ENCODE measurements at places on chromosomes 13 and 19.

GRCh38 chr19:6832412-6832811 lies 55.0 kb upstream of the ADGRE1 start:
- no peak for DNase-seq

DNA sequence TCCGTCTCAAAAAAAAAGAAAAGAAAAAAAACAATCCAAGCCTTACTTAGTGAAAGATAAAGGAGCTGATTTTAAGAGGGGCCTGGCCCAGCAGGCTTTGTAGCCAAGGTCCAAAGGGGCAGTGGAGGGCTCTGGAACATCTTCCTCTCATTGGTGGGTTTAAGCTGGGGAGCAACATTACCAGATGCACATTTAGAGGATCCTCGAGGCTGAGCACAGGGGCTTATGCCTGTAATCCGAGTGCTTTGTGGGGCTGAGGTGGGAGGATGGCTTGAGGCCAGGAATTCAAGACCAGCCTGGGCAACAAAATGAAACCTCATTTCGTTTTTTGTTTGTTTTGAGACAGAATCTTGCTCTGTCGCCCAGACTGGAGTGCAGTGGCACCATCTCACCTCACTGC lies 8.0 kb upstream of the TMEM160 start:
- DNase-seq, result no peak

DNA sequence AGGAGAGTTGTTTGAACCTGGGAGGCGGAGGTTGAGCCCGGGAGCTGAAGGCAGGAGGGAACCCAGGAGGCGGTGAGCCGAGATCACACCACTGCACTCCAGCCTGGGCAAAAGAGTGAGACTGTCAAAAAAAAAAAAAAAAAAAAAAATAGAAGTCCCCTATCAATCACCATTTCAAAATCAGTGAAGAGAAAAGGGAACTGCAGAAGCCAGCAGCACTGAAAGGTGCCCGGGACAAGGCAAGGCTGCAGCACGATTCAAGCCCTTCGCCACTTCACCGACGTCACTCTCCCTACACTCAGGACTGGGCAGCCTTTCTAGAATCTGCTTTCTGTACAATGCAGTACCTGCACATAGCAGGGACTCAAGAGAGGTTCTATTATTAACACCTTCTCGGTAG lies 21.9 kb upstream of the USP12 start:
- no peak for DNase-seq

GRCh38 chr19:44112802-44113137 lies 429 bp upstream of the ZNF225 start:
- DNase-seq, result no peak

DNA sequence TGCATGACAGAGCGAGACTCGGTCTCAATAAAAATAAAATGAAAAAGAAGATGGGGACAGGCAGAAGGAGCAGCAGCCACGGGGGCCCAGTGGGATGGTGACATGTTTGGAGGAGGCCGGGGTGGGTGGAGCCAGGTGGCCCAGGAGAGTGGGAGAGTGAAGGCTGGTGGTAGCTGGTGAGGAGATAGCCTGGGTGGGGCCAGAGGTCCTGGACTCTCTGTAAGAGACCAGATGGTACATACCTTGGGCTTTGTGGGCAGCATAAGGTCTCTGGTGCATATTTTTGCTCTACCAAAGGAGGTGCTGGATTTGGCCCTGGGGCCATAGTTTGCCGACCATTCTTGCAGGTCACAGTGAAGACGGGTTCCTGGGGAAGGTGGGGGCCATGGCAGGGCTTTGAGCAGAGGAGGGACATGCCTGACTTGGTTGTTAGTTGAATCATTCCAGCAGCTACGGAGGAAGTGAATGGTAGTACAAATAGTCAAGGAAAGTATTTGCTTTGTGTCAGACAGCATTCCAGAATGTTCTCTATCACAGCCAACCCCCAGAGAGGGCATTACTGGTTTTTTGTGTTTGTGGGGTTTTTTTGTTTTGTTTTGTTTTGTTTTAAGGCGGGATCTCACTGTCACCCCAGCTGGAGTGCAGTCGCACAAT lies 69.1 kb downstream of the ARHGEF18 start:
- no peak for DNase-seq

- DNase-seq, result no peak
Measured at GRCh38 chr13:106241974-106242953, 293.2 kb downstream of the EFNB2 start.

Measured in right renal pelvis (tissue), 4 donors.